ENCODE measurements at places on chromosomes 2 and 18.

GRCh38 chr2:207417301-207417718 lies 112.5 kb upstream of the CREB1 start:
- DNase-seq = no peak

GRCh38 chr2:78564666-78565065 lies 460.8 kb upstream of the REG3G start:
- no peak for DNase-seq

GRCh38 chr2:42129947-42130346 lies 39.2 kb upstream of the EML4 start:
- no peak for DNase-seq

GRCh38 chr2:13682540-13683272 lies 949.8 kb upstream of the LRATD1 start:
- DNase-seq = no peak

GRCh38 chr2:20608666-20609348 lies 42.1 kb downstream of the HS1BP3 start:
- no peak for DNase-seq

GRCh38 chr2:127164761-127165538 lies 55.1 kb downstream of the CYP27C1 start:
- no peak for DNase-seq

DNA sequence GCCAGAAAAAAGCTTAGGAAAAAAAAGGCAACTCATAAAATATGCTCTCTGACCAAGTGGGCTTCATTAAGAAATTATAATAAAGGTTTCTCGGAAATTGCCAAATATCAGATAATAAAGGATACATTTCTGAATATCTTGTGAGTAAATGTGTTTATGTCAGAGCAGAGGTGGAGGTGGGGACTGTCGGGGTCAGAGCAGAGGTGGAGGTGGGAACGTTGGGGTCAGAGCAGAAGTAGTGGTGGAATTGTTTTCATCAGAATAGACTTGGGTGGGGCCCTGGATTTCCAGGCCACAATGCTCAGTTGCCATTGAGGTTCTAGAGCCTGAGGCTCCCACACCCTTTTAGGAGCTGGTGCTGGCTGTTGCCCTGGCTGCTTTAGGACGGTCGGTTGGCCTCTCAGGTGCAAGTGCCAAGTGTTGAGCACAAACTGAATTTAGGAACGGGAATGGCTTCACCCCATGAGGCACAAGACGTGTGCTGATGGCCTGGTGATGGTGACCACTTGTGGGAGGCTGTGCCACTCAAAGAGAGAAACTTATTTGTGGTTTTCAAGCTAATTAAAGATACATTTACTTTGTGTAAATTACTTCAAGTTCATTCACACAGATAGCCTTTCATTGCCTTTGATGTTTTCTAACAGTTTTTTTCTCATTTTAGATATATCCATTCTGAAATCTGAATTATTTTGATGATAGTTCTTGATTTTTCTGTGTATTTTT lies 131.5 kb downstream of the ATP9B start:
- DNase-seq = peak; percentile 29

DNA sequence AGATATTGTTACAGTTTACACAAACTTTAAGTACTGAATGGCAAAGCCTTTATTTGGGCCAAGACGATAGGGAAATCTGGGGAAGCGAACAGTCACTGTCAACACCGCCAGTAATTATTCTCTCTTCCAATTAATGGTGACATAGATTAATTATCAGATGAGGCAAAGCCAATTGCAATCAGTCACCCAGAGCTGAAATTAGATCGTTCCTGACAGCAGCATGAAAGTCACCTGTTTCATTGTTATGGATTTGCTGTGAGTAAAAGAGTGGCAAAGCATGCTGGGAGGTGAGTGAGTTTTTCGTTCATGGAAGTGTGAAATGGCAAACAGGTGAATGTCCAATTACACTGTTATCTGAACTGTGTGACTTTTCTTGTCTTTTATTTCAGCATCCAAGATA lies 164.8 kb upstream of the KLHL14 start:
- DNase-seq = no peak

GRCh38 chr2:75018162-75018561 lies 59.7 kb downstream of the POLE4 start:
- no peak for DNase-seq

DNA sequence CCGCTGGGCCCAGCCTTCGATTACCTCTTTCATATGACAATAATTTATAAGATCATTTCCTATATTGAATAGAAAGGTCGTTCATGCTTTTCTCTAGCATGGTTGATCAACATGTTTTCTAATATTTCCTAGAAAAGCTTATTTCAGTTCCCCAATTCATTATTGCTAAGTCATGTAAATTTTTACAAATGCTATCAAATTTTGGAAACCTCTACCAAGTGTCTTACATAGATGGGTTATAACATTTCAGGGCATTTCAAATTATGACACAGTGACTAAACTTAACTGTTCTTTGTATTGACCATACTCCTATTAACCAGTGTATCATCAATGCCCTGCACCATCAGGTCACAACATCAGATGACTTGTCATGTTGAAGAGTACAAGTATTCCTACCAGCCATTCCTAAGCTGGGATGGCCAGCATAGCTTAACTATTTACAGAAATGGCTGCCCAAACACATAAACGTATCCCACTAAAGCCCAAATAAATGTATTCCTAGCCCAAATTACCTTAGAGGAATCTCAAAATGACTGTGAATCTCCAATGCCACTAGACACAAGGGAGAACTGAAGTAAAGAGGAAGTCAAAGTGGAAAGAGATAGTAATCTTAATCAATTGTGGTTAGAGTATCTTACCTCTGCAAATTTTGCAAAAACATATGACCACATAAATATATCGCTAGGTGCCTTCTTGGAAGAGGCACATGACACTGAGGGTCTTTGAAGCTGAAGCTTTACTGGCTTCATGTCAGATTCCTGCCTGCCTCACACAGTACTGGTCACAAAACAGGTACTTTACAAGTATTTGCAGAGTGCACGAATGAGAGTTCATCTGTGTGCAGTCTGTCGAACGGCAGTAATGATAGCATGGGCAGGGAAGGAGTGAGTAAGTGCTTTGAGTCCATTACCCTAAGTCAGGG lies 87.3 kb upstream of the TLK1 start:
- DNase-seq = peak; percentile 13

DNA sequence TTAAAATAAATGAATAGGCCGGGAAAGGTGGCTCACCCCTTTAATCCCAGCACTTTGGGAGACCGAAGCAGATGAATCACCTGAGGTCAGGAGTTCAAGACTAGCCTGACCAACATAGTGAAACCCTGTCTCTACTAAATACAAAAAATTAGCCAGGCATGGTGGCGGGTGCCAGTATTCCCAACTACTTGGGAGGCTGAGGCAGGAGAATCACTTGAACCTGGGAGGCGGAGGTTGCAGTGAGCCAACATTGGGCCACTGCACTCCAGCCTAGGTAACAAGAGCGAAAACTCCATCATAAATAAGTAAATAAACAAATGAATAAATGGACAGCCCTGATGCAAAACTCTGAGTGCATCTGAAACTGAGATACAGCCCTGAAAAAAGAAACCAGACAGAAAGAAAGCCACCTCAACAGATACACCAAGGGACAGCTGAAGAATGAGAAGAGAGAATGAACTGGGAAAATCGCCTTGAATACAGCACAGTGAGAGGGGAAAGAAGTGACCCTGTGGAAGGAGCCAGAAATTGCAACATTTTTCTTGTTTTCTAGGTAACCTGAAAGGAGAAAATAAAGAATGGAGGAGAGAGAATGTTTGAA lies 64.4 kb downstream of the TRABD2A start:
- DNase-seq = no peak

DNA sequence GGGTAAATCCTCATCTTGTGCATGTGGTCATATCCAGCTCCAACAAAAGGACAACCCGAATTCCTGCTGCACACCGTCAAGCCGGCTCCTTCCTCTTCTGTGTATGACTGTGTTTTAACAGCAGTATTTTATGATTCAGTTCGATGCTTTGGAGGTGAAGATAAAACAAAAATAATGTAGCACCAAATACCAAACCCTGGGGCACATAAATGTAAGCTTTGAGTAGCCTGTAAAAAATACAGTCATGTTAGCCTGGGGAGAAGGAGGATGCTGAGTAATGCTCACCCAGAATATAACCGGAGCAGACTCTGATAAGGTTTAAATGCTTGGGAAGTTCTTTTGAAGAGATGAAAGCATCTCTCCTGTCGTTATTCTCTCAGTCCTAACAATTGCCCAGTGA lies 225.0 kb downstream of the SUCLG1 start:
- no peak for DNase-seq

DNA sequence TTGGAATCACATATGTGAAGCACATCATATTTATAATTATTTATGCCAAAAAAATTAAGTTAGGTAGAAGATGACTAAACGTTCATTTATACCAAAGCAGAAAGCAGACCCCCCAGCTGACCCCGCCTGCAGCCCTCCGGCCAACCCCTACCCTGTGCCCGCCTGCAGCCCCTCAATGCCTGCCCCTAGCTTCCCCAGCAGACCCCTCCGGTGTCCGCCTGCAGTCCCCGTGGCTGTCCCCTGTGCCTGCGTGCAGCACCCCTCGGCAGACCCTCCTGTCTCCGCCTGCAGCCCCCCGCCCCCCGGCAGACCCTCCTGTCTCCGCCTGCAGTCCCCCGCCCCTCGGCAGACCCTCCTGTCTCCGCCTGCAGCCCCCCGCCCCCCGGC lies 136.2 kb downstream of the NFATC1 start:
- DNase-seq = no peak

- no peak for DNase-seq
Measured at GRCh38 chr2:23452853-23453420, 68.0 kb downstream of the KLHL29 start.

DNA sequence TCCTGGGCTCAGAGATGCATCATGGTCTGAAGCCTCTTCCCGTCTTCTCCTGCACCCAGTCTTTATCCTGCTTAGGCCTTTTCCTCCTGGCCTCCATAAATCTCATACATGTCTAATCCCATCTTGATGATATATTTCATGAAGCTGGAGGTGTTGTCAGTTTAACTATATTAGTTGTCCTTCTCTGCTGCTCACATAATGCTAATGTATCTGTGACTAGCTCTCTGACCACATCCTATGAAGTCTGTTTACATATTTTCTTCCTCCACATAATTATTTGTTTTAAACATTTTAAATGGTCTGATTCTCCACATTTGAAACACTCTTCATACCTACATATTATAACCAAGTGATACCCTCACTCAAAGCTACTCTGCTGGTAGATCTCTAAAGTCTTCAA lies 315.2 kb upstream of the RND3 start:
- no peak for DNase-seq

- no peak for DNase-seq
Measured at GRCh38 chr18:12882453-12883371, 1.3 kb downstream of the PTPN2 start.

DNA sequence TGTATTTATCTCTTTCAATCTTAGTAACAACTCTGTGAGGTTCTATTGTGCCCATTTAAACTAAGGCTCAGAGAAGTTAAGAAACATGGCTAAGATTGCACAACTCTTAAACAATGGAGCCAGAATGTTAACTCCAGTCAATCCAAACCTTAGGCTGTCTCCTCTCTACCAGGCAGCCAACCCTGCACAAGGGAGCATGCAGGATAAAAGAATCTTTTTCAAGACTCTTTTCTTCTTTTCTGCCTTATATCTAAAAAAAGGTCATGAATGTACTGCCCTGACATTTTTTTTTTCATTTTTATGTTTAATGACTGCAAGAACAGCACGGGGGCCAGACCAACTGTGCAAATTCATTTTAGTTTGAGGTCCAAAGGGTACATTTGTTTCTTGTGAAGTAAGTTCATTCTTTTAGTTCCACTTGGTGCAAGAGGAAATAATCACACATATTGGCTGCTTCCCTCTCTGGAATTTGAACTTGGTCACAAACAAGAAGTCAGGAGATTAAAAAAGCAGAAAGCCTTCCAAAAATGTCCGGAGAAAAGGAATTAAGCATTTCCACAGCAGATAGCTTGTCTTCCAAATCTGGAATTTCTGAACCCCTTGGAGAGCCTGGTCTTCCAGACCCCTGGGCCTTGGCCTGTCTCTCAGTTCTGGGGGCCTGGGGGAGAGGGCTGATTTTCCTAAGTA lies 96.0 kb upstream of the RIOK3 start:
- no peak for DNase-seq

DNA sequence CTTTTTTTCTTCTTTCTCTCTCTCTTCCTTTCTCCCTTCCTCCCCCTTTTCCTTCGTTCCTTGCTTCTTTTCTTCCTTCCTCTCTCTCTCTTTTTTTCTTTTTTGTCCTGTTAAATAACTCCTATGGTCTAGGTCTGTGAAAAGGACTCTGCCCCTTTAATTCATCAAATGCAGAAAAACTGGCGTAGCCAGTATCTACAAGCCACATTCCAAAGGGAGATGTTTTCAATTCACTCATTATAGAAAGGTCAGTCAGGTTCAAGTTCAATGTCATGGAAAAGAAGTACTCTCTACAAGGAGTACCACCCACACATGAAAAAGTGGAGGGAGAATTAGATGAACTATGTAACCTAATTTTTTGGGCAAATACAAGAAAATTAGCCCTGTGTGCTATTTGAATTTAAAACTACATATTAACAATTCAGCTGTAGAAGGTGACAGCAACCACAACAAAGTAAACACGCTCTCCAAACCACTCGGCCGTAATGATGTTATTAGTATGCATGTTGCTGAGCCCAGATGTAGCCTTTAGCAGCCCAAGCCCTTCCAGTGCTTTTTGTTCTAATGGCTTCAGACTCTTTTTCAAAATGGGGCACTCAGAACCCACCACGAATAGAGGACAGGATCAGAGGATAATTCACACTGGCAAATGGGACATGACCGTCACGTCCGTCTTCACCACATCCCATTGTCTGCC lies 735.4 kb upstream of the FANCL start:
- DNase-seq = no peak

- DNase-seq = no peak
Measured at GRCh38 chr2:46909771-46910419, 5.7 kb downstream of the MCFD2 start.

GRCh38 chr2:54665436-54665856 lies 58.0 kb upstream of the EML6 start:
- no peak for DNase-seq

DNA sequence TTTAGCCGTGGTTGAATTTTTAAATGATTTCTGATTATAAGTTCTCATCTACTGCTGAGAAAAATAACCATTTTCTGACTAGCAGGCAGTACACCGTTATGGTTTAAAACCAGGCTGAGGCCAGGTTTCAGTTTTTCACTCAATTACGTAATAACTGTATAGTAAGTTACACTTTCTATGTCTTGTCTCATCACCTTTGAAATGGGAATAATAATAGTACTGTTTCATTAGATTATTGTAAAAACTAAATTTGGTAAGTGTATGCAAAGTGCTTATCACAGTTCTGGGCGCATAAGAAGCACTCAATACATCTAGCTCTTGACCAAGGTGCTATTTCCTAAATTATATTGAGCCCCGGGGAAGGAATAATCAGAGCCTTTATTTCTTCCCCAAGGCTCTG lies 76.8 kb downstream of the LIMS1 start:
- peak; percentile 45 for DNase-seq

- DNase-seq = no peak
Measured at GRCh38 chr18:30457156-30457555, 585.4 kb downstream of the DSC3 start.

DNA sequence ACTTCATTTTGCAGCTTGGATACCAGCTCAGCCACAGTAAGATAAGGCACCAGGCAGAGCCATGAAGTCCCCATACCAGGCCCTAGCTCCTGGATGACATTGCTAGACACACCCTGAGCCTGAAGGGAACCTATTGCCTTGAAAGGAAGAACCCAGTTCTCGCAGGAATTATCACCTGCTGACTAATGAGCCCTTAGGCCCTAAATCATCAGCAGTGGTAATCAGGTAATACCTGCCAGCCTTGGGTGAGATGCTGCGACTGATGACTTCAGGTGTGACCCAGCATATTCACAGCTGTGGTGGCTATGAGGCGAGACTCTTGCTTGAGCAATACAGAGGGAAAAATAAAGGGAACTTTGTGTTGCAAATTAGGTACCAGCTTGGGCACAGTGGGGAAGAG lies 24.9 kb downstream of the CLK1 start:
- no peak for DNase-seq

Measured in T-helper 1 cell (primary cell).